ENCODE measurements at places on chromosomes 12 and 14.

- no peak for DNase-seq
Measured at GRCh38 chr12:55700255-55701018, 7.3 kb downstream of the ITGA7 start.

DNA sequence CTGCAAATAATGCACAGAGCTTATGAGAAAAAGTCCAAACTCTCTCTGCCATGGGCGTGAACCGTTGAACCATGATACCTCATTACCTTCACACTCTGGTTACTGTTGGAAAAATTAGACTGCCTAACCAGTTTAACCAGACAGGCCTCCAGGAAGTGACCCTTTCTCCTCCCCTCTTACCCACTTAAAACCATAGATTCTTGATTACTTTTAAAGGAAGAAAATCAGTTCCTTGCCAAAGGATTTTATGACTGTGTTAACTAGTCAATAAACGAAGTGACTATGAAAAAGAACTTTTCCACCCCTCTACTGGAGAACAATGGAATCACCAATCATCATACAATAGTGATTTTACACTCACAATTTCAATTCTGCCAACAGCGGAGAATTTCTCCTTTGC, 254.0 kb upstream of the ATP2B1 start:
- peak; percentile 22 for DNase-seq

DNA sequence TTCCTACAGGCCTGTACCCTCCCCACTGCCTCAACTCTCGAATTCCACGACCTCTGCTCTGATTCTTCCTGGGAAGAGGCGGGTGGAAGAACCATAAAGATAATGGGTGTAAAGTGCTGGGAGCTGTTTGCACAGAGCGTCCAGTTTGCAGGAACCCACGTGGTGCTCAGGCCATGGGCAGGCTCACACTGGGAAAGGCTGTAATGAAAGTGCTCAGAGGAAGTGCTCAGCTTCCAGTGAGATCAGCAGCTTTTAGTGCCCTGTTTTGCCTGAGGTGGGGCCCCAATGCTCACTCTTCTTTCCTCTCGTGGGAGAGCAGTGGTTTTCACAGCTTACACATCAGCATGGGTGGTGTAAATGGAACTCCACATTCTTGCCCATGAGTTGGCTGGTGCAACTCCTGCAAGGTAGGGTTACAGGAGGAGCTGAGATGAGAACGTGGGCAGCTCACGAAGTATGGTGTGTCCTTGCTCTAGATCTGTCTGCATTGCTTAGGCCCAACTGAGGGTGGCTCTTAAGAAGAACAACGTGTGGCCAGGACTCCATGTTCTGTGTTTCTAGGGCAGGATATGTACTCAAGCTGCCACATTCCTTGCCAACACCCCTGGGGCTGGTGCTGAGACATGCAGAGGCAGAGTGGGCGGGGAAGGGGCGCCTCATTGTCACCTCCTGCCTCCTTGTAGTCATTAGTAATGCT, 2.9 kb downstream of the TMEM63C start:
- DNase-seq = no peak

DNA sequence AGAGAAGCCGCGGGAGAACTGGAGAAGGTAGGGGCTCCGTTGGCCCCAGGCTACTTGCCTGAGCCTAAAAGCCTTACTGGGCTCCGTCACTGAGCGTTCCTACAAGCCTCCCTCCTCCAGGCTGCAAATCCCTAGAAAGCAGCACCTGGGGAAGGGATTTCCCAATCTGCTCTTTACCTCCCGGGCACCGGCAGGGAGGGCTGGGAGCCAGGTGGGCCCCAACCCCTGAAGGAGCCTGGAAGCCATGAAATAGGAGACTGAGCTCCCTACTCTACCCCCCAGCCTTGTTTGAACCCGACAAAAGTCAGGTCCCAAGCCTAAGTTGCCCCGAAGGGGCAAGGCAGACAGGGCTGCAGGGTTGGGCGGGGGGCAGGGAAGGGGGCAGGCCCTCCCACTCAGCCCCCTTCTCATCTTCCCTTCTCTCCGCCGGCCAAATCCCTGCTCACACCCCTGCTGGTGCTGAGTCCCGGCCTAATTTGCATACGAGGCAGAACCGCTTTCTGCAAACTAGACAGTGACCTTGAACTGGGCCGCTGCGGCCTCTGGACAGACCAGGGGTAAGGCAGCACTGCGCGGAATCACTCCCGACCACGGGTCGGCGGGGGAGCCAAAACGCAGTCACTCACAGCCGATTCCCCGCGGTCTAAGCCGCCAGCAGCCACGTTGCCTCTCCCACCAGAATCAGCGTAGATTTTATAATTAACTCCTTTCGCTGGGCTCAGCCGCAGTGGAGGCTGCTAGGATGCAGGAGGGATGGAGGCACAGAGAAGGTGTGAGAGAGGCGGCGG, 3.7 kb upstream of the HOXC12 start:
- DNase-seq = no peak

GRCh38 chr14:74670726-74671411, 42.0 kb downstream of the AREL1 start:
- DNase-seq = no peak
